ENCODE measurements at places on chromosomes 3 and 15. TPM values are rescaled to one million over a fixed set of nuclear protein-coding genes. Genes with fewer than 3 reads are reported as not detected.

DNA sequence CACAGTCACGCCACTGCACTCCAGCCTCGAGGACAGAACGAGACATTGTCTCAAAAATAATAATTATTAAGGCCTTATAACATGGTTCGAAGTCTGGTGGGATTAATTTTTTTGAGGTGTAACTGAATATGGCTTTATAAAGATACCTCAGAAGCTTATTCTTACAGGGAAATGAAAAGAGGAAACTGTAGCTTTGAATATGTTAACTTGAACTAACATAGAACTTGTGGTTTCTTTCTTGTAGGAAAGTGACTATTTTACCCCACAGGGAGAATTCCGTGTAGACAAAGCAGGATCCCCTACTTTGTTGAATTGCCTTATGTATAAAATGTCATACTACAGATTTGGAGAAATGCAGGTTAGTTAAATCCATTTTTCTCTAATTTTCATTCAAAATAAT, 96.3 kb downstream of the STT3B start:
- DNase-seq = no peak

The C3orf70 gene
- not detected for total RNA-seq

DNA sequence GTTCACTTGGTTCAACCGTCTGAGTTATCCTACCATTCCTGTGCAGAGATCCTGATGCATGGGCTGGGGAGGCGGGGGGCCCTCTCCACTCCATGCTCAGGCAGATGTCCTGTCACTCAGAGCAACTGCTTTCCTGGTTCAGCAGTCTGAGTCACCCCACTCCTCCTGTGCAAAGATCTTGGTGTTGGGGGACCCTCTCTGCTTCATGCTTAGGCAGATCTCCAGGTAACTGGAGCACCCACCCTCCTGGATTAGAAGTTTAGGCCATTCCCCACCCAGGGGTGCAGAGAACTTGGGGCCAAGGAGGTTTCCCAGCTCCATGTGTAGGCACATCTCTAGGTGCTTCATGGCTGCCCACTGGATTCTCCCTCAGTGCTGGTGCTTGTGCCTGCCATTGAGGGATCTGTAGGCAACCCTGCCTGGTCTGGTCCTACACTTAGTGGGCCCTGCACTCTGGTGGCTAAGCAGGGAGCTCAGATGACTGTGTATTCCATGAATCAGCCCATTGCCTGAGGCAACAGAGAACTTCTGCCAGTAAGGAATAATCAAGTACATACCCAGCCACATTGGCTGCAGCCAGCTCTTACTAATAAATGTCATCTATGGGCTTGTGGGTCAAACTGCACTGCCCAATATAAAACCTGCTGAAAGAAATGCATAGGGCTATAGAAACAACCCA, 465.4 kb upstream of the THBS1 start:
- DNase-seq = no peak

The SLC24A5 gene
- total RNA-seq = not detected

The APBA2 gene
- total RNA-seq = 11.0 TPM

The BFSP2 gene
- not detected for total RNA-seq

DNA sequence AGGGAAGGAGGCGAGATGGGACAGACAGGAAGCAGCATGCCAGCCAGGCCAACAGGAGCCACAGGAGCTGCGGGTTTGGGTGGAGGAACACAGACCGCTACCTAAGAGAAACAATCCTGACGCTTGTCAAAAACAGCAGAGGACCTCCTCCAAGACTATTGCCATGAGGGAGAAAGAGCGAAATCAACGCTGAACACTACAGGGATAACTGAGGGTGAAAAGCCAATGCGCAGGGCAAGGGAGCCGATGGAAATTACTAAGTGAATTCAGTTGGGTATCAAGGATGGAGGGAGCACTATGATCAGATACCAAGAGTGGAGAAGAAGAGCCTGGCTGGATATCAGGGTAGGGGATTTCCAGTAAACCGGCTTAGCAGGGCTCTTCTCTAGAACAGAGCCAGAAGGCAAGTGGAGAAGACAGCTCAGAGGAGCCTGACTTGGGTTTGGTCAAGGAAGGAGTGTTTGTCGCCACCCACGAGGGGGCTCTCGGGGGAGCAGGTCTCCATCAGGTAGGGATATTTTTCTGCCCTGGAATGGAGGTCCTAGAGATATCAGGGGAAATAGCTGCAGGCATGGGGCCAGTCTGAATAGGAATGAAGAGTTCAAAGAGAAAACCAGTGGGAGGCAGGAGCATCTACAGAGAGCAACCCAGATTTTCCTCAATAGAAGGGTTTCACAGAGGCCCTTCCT, 48.4 kb downstream of the SLC41A3 start:
- DNase-seq = no peak
